Activated naive CD4-positive, alpha-beta T cell treated with anti-CD3 and anti-CD28 coated beads, Interleukin-2, amount 50 U/mL, for 72 hours (primary cell): ENCODE measurements at places on chromosomes 13 and 19. TPM values are rescaled to one million over a fixed set of nuclear protein-coding genes. Genes with fewer than 3 reads are reported as not detected.

Gene CCDC9
- 60.2 TPM for total RNA-seq

DNA sequence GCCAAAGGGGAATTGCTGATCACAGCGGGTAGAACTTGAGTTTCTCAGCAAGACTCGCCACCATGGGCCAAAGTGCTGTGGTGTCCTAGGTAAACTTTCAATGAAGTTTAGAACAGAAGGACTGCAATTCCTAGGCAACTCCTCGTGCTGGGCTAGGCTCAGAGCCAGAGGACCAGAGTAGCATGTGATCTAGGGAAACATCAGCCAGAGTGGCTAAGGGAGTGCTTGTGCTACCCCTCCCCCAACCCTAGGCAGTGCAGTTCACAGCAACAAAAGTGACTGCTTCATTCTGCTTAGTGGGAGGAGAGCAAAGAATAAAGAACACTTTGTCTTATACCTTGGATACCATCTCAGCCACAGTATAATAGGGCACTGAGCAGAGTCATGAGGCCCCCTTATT lies 1658.6 kb upstream of the MIR17HG start:
- no peak for DNase-seq

DNA sequence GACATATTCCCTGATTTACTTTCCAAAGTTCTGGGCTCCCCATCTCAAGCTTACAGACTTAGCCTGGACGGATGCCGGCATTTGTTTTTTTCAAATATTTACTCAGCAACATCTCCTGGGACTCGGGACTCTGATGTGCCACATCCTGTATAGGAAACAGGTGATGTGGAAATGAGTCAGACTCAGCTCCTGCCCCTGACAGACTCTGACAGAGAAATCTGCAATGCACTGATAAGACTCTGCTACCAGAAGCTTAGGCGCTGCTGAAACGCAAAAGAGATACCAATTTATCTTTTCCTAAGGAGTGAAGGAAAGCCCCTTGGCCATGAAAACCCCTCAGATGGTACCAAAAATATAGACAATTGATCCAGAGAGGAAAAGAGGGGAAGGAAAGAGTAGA lies 16.2 kb downstream of the LAIR2 start:
- no peak for DNase-seq

- DNase-seq, result no peak
Observed at GRCh38 chr13:45870232-45870631, 18.7 kb upstream of the SIAH3 start.

Gene CD22
- total RNA-seq, result 7.0 TPM

- DNase-seq, result no peak
Observed at GRCh38 chr13:94154367-94154766, 325.1 kb downstream of the DCT start.

DNA sequence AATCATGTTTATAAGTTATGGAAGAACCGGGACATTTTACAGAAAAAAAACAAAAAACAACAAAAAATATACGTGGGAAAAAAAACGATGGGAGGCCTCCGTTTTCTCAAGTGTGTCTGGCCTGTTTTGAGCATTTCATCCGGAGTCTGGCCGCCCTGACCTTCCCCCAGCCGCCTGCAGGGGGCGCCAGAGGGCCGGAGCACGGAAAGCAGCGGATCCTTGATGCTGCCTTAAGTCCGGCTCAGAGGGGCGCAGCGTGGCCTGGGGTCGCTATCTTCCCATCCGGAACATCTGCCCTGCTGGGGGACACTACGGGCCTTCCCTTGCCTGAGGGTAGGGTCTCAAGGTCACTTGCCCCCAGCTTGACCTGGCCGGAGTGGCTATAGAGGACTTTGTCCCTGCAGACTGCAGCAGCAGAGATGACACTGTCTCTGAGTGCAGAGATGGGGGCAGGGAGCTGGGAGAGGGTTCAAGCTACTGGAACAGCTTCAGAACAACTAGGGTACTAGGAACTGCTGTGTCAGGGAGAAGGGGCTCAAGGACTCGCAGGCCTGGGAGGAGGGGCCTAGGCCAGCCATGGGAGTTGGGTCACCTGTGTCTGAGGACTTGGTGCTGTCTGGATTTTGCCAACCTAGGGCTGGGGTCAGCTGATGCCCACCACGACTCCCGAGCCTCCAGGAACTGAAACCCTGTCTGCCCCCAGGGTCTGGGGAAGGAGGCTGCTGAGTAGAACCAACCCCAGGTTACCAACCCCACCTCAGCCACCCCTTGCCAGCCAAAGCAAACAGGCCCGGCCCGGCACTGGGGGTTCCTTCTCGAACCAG lies 1.8 kb upstream of the APOE start:
- peak; percentile 71 for DNase-seq

- DNase-seq, result peak; percentile 81
Observed at GRCh38 chr19:47729799-47730520, 15.4 kb upstream of the NOP53 start.

DNA sequence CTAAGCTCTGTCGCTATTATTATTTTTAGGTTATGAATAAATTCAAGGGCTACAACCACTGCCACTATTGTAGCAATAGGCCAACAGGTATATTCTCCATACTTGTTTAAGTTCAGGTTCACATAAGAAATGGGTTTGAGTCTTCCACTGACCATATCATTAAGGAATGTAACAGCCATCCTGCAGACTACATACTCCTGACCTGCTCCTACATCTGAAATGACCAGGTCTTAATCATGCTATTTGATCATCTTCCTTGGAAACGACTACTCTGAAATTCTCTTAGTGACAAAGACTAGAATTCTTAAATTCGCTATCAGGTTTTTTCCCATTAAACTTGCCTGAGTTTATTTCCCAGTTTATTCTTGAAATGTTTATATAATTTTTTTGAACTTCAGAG lies 66.8 kb downstream of the IPO5 start:
- no peak for DNase-seq

- DNase-seq, result no peak
Observed at GRCh38 chr13:109779876-109780510, 6.4 kb downstream of the IRS2 start.

Gene SLC25A41
- not detected for total RNA-seq

Gene FBXO17
- 0.10 TPM for total RNA-seq

DNA sequence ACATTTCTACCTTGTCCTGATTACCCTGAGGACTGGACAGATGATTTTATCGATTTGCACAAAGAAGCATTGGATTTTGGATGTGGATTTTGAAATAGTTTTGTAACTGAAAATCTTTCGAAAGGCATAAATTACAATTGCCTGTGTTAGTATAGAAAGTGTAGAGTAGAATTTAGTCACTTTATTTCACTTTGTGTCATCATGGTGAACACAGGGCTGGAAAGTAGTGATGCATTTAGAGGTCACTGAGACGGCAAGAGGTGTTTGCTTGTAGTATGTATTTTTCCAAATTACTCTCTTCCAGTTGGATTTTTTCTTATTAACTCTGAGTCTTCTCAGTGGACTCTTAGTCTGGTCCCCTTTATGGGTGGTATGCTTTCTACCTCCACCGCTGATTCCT lies 326.0 kb downstream of the NALCN start:
- no peak for DNase-seq

Gene KXD1
- 122 TPM for total RNA-seq

DNA sequence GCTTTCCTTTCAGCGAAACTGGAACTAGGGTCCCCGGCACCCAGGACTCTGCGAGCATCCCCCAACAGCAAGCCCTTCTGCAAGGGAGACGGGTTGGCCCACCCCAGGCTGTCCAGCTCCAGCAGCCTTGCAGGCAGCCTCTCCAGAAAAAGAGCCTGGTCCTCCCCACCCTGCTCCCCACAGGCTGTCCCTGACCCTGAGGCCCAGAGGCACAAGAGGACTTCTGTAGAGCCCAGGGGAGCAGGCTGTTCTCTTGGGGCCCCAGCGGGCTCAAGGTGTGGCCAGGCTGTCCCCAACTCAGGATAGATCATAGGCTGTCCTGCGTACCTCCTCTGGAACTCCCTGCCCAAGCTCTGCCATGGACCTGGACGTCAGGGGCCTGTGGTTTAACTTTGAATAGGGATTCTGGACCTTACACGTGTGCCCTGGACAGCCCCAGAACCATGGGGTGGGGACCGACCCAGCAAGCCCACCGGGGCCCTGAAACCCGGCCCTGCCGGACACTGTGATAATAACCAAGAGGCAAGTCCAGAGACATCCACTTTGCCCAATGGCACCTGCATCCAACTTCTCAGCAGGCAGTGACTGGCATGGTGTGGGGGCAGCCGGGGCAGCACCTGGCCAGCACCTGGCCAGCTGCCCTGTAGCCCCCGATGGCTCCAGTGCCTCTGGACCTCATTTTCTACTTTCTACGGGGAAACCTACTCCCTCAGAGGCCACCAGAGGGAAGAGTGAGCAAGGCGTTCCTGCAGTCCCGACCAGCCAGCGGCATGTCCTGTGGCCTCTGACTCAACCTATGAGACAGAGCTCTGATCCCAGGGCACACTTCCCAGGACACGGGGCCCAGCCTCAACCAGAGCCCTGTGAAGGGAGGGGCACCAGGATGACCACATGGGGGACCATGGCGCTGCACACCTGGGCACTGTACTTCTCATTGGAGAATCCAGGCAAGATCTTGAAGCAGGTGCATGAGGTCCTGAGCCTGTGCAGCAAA lies 50.9 kb upstream of the TPM4 start:
- no peak for DNase-seq

Gene SLC10A2
- not detected for total RNA-seq

DNA sequence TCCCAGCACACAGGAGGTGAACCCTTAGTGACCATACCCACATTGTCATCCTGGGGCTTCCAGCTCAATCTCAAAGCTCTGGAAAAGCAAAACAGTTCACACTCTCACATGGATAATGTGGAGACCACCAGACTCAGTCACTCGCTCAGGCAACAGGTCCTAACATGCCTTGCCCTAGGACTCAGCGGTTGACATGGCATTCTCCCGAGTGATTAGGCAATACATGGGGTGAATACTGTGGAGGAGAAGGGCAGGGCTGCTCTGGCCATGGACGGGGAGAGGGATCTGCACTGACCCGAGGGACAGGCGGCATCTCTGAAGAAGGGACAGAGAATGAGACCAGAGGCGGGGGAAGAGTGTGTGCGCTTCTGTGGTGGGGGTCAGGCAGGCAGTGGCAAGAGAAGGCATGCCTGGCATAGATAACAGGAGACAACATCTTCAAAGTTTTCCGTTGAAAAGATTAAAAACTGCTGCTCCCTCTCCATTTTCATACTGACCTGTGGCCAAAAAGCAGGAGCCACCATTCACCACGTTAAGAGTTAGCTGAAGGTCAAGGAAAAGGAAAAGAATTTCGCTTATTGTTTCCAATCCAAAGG lies 44.5 kb upstream of the EPHX3 start:
- DNase-seq, result no peak

DNA sequence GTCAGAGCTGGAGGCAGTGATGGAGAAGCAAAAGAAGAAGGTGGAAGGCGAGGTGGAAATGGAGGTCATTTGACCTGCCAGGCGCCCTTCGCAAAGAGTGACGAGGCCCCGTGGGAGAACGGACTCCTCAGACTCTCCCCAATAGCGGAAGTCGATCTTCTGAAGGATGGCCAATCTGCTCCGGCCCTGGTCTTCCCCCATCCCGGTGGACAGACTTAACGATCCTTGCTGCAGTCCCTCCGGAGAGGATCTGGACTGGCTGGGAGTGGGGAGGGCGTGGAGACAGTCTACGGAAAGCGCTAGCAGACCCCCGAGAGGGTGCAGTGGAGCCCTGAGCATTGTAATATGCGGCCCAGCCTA lies 11.9 kb downstream of the EPS8L1 start:
- DNase-seq, result no peak

DNA sequence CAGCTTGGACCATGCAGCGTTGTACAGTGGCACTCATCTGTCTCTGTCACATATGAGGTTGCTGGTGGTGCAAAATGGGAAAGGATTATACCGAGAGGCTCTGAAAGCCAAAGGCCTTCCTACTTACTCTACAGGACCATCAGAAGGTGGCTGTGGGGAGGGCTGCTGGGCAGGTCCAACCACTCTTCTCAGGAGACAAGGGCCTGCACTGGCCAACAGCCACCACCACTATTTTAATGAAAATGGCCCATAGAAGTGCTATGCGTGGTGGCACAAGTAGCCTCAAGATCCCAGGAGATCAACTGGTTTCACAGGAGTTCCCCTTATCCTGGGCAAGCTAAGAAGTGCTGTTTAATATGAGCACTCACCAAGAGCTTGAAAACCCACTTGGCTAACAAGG lies 52.3 kb downstream of the MRPL57 start:
- no peak for DNase-seq

Gene WDR62
- 84.0 TPM for total RNA-seq

GRCh38 chr19:18450931-18451836 lies 13.3 kb upstream of the ISYNA1 start:
- DNase-seq, result peak; percentile 98

DNA sequence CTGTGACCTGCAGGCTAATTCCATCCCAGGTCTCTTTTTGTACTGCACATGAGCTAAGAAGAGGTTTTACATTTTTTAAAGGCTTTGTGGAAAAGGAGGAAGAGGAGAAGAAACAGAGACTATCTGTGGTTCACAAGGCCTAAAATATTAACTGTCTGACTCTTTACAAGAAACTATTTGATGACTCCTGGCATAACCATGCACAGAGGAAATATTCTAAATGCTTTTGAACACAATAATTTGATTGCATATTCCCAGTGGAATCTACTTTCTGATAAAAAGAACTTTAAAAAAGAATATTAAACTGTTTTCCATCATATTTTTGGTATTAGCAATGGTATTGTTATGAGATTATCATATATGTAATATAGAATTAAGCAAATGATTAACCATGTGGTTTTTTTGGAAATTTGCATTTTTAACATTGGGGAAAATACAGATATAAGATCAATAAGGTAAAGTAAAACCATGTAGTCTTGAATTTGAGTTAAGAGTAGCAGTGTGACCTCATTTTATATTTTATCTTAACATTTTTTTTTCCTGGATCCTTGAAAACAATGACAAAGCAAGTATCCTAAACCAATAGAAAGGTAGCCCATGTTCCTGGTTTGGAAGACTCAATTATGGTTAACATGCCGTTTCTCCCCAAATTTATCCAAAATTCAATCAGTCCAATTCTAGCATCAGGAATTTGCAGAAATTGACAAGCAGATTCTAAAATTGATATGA lies 251.0 kb downstream of the UQCRFS1 start:
- no peak for DNase-seq

DNA sequence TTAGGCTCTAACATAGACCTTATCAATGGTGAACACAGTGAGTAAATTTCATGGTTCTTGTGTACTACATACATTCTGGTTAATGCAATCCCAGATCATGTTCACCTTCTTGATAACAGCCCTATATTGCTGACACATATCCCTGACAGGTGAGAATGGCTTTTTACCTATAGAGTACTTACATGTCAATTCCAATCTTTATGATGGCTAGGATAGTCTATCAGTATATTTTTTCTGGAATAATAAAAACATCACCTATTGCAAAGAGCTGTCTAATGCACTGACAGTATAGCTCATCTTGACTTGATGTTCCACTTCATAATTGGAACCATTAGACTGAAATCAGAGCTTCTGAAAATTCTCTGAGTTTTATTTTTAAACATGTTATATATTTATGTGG lies 199.4 kb downstream of the ENOX1 start:
- DNase-seq, result no peak
